NCI-H1417 treated with DMSO at 0.1 percent for 48 hours (cell line): ENCODE measurements at places on chromosomes 2 and 18.

DNA sequence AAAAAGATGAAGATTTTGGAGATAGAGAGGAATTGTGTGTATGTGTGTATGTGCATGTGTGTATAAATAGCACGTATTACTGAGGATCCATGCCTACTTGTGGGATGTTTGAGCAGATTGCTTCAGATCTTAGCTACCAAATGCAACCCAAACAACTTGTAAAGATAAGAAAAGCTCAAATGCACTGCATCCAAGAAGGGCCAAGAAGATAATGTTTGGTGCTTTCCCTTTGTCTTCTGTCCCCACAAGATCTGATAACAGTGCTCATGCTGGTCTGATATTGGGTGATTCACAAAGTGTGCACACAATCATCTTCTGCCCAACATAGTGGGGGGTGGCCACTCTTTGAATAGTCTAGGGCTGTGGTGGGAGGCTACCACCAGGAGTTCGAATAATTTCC, 284.8 kb upstream of the CYRIA start:
- no peak for DNase-seq

GRCh38 chr2:30248791-30249190, 17.5 kb downstream of the LBH start:
- no peak for DNase-seq

- no peak for DNase-seq
These were observed 4.2 kb downstream of the ERFE start for GRCh38 chr2:238162846-238163441.

DNA sequence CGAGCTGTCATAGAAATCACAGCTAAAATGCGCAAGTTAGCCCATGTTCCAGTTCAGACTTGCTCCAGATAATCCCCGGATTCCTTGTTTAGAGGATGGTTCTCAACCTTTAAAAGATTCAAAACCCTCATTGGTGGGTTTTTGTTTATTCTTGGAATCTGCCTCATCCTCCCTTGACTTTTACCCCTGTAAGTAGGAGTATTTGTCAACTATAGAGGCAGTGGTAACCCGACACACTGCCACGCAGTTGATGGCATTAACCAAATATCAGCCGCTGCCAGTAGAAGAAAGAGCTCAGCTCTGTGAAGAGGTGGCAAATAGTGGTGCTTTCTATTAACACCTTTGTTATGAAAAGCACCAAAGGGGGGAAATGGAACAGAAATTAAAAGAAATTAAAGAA, 40.4 kb upstream of the SELENOI start:
- DNase-seq: no peak

DNA sequence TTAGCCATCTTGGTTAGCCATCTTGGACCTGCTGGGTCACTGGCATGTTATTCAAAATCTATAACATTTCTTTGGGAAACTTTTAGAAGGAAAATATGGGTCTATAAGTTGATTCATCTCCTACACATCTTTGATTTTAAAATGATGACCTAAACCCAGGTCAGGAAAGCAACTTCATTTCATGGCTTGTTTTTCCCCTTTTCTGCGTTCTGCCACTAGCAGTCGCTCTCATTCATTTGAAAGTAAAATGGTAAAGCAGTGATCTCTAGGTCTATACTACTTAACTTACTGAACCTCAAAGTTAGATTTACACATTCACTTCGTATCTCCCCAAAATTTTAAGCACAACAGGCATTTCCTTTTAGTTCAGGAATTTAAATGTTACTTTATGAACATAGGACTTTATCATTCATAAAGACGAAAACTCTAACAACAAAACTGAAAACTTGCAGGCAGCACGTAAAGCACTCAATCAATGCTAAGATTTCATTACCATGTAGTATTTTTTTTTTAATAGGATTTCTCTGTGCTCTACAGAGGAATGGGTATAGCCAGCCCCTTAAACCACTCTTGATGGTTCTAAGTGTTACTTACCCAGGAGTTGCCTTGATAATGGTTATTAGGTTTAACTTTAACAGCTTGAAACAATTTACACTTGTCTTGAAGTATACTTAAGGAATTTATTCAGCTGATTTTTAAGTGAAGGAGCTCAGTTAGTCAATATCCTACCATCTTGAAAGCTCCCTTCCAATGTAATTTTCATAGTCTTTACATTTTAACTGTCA, 62.5 kb downstream of the GORASP2 start:
- no peak for DNase-seq

DNA sequence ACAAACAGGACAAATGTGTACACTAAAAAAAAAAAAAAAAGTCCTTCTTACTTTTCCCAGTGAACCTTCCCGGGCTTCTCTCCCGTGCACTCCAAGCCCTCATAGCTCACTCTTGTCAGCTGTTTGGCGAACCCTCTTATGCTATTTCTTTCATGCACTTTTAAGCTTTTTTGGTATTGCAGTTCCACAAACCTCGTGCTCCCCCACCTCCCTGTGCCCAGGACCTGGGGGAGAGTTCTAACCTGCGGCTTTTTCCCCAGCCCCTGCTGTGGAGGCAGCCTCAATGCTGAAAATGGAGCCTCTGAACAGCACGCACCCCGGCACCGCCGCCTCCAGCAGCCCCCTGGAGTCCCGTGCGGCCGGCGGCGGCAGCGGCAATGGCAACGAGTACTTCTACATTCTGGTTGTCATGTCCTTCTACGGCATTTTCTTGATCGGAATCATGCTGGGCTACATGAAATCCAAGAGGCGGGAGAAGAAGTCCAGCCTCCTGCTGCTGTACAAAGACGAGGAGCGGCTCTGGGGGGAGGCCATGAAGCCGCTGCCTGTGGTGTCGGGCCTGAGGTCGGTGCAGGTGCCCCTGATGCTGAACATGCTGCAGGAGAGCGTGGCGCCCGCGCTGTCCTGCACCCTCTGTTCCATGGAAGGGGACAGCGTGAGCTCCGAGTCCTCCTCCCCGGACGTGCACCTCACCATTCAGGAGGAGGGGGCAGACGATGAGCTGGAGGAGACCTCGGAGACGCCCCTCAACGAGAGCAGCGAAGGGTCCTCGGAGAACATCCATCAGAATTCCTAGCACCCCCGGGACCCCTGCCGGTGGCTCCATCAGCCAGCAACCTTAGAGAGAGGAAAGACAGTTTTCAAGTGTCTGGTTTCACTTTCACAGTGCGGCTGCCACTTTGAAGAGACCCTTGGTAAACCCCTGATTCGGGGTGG, 826 bp downstream of the KCNE4 start:
- no peak for DNase-seq

DNA sequence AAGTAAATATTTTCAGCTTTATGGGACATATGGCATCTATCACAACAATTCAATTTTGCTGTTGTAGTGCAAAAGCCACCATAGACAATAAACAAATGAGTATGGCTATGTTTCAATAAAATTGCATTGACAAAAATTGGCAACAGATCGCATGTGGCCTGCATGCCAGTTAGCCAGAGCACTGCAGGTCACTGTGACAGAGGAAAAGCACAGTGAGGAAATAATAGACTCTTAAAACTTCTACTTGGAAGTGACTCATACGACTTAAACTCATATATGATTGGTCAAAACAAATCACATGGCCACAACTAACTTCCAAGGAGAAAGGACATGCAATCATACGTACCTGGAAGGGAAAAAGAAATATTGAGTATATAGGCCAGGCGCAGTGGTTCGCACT, 44.4 kb downstream of the EXOC6B start:
- no peak for DNase-seq

GRCh38 chr2:146602383-146602782, 1242.4 kb upstream of the ACVR2A start:
- no peak for DNase-seq

GRCh38 chr2:179857236-179857635, 4.2 kb downstream of the ZNF385B start:
- no peak for DNase-seq

- DNase-seq: no peak
These were observed 16.9 kb upstream of the HNRNPLL start for GRCh38 chr2:38619458-38620164.

DNA sequence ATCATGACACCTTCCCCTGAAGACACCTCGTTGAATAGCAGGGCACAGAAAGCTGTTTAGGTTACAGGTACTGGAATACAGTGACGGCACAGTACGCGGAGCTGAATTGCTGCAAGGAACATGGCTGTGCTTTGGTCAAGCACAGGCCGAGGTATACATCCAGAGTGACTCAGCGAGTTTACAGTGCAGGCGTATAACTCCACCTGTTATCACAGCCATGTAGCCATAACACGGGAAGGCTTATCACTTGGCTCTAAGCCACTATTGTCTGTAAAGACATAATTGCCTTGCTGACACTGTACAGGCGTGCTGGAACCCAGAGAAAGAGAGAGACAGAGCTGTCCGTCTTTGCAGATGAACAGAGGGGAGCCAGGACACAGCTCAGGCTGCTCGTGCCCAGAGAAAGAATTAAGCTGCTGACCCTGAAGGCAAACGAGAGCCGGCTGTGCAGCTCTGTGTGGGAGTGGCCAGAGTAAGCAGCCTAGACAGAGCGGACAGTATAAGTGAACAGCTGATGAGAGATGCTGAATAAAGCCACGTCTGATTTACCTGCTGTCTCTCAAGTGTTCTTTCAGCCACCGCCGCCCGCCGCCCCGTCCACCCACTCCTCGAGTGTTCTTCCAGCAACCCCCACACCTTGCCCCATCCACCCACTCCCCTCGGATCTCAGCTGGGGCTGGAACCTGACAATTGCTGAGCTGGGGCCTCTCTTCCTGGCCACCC, 87.3 kb upstream of the PPP1CB start:
- no peak for DNase-seq

- DNase-seq: no peak
These were observed 114.1 kb downstream of the ZBTB7C start for GRCh38 chr18:48294899-48295585.

DNA sequence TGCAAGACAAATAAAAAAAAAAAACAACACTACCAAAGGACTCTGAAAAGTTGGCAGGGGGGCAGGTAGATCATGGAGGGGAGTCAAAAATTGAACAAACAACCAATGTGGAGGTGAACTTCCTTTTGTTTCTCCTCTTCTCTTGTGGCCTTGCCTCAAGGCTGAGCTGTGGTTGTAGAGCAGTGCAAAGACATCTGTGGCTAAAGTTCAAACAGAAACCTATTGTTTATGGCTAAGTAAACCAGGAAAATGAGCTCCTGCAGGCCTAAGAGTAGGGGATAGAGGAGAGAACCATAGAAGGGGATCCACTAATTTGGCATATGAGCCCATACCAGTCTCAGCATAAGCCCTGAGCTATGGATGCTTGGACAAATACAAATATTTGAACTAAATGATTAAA, 40.2 kb upstream of the EGR4 start:
- no peak for DNase-seq

DNA sequence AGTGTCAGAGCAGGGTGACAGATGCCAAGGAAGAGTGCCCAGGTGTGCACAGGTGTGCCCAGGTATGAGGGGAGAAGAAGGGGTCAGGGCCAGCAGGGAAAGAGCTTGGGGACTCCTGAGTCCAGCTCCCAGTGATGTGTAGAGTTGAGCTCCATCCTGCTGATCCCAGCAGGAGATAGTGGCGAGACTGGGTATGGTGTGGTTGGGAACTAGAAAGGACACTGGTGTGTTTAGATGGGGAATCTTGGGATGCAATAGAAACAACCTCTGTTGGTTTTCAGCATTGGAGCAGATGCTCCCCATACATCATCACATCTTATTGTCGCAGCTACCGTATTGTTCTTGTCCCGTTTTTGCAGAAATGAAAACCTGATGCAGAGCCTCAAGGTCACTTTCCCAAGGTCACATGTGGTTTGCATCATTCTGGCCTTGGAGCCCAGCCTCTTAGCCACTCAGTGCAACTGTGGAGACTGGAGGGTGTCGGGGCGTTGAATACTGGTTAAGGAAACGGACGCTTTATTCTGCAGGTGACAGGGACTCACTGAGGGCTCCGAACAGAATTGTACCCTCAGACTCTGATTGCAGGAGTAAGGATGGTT, 166.7 kb downstream of the AGAP1 start:
- DNase-seq: no peak

DNA sequence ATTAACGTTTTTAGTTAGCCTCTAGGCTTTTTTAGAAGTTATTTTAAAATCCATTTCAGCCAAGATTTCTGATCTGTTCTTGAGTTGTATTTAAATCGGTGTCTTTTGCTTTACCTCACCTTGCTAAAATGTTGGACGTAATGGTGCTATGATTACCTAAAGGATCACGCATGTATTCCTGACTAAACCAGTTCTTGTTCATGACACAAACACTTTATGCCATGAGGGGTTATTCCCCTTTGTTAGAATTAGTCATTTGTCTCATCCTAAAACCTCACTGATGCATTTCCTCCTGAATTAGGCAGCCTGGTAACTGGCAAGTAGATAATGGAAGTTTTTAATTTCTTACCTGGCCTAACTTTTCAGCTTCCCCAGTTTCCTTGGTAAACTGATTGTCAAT, 185.4 kb upstream of the TANK start:
- DNase-seq: no peak

- DNase-seq: no peak
These were observed 744.3 kb upstream of the REG3G start for GRCh38 chr2:78281164-78281563.

DNA sequence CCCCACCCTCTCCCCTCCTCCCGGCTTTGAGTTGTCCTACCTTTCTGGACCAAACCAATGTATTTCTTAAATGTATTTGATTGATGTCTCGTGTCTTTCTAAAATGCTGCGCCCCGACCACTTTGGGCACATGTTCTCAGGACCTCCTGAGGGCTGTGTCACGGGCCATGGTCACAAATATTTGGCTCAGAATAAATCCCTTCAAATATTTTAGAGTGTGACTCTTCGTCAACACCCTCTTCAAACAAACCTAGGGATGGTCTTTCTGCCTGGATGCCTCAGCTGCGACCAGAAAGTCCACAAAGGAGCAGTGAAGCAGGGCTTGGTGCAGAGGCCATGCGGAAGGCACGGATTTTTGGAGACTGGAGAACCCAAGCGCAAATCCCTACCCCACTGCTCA, 1.1 kb upstream of the SLC35F6 start:
- DNase-seq: no peak
